ENCODE measurements at places on chromosomes 4 and X. TPM values are rescaled to one million over a fixed set of nuclear protein-coding genes. Genes with fewer than 3 reads are reported as not detected.

The SMARCA1 gene
- 31.2 TPM for total RNA-seq

The PRAF2 gene
- 4.6 TPM for total RNA-seq

The SULT1E1 gene
- total RNA-seq: 555 TPM

The DUSP21 gene
- not detected for total RNA-seq

The WWC2 gene
- total RNA-seq: 19.5 TPM

The XG gene
- total RNA-seq: 1.3 TPM

The COL4A6 gene
- 0.97 TPM for total RNA-seq

The POF1B gene
- not detected for total RNA-seq

The PRR32 gene
- total RNA-seq: not detected

The AMBN gene
- not detected for total RNA-seq

The UGT2A1 gene
- total RNA-seq: 0.65 TPM

The ADGRG2 gene
- not detected for total RNA-seq

The RGN gene
- under 0.01 TPM for total RNA-seq

The KLHL34 gene
- total RNA-seq: not detected

The MID1 gene
- total RNA-seq: 23.9 TPM

The RRH gene
- not detected for total RNA-seq

The UCP1 gene
- not detected for total RNA-seq

The CHIC1 gene
- total RNA-seq: 10.2 TPM

The ETFDH gene
- 28.6 TPM for total RNA-seq

The BEX5 gene
- 6.5 TPM for total RNA-seq

The TCEAL5 gene
- total RNA-seq: not detected

The SLC7A11 gene
- total RNA-seq: 86.1 TPM

The PFKFB1 gene
- not detected for total RNA-seq

The OTUD6A gene
- not detected for total RNA-seq

The MXD4 gene
- 38.3 TPM for total RNA-seq

The PCDH7 gene
- 9.7 TPM for total RNA-seq

The KLHL13 gene
- total RNA-seq: 18.5 TPM

The UNC5C gene
- total RNA-seq: under 0.01 TPM

The DDIT4L gene
- total RNA-seq: 2.9 TPM

The EDA gene
- 0.97 TPM for total RNA-seq

The SLITRK2 gene
- not detected for total RNA-seq

The FAM9A gene
- not detected for total RNA-seq

Data from epithelial cell of umbilical artery (primary cell).